Renal pelvis (tissue), 12 donors: ENCODE measurements at places on chromosomes 7 and 10. TPM values are rescaled to one million over a fixed set of nuclear protein-coding genes. Genes with fewer than 3 reads are reported as not detected.

TBX20 gene
- polyA plus RNA-seq = not detected

ZCWPW1 gene
- 8.4 TPM for polyA plus RNA-seq

IGFBP1 gene
- 0.40 TPM for polyA plus RNA-seq

NUTM2D gene
- polyA plus RNA-seq = 13.1 TPM

ZNF25 gene
- polyA plus RNA-seq = 12.6 TPM

PTPRN2 gene
- polyA plus RNA-seq = 6.6 TPM

SFMBT2 gene
- 7.6 TPM for polyA plus RNA-seq

CYP2C19 gene
- polyA plus RNA-seq = 0.30 TPM

BAMBI gene
- 50.1 TPM for polyA plus RNA-seq

SAP25 gene
- polyA plus RNA-seq = 4.4 TPM

AP1S1 gene
- polyA plus RNA-seq = 81.6 TPM

SORBS1 gene
- 27.0 TPM for polyA plus RNA-seq

ZNF33B gene
- polyA plus RNA-seq = 35.3 TPM

PLEKHS1 gene
- polyA plus RNA-seq = 0.30 TPM

BTBD16 gene
- 0.96 TPM for polyA plus RNA-seq

AGMO gene
- polyA plus RNA-seq = 0.93 TPM

NOS3 gene
- polyA plus RNA-seq = 14.2 TPM

C10orf53 gene
- not detected for polyA plus RNA-seq

CLDN15 gene
- 14.7 TPM for polyA plus RNA-seq

HOXA6 gene
- polyA plus RNA-seq = 33.3 TPM

PLPP4 gene
- polyA plus RNA-seq = 2.9 TPM

FRA10AC1 gene
- 26.7 TPM for polyA plus RNA-seq

PIP gene
- not detected for polyA plus RNA-seq

TMEM72 gene
- 87.9 TPM for polyA plus RNA-seq

PRSS58 gene
- not detected for polyA plus RNA-seq

EIF5AL1 gene
- polyA plus RNA-seq = 3.4 TPM

NKX2-3 gene
- polyA plus RNA-seq = not detected
